ENCODE measurements at places on chromosomes 3 and 15. TPM values are rescaled to one million over a fixed set of nuclear protein-coding genes. Genes with fewer than 3 reads are reported as not detected.

- H3K4me3 ChIP-seq: no peak overlapping the region
- H3K27ac ChIP-seq: no peak overlapping the region
- no peaks in the 10 kb centered on the region for H3K36me3 ChIP-seq
These were observed 103.4 kb downstream of the GSK3B start for GRCh38 chr3:119990888-119991287.

GRCh38 chr15:87142096-87142495 is 1062.4 kb downstream of the AGBL1 start:
- no peak overlapping the region for H3K27ac ChIP-seq
- no peak for DNase-seq
- H3K27me3 ChIP-seq: no peaks in the 10 kb centered on the region

GRCh38 chr15:61380270-61380669 is 151.2 kb upstream of the RORA start:
- no peaks in the 10 kb centered on the region for H3K4me1 ChIP-seq
- no peaks in the 10 kb centered on the region for H3K36me3 ChIP-seq
- H3K27ac ChIP-seq: no peak overlapping the region
- H3K27me3 ChIP-seq: no peaks in the 10 kb centered on the region
- DNase-seq: no peak

The SEMA5B gene
- 0.36 TPM for total RNA-seq

The GOLGA8T gene
- total RNA-seq: not detected

The TUSC7 gene
- total RNA-seq: not detected

- H3K27me3 ChIP-seq: no peaks in the 10 kb centered on the region
- no peaks in the 10 kb centered on the region for H3K4me1 ChIP-seq
- DNase-seq: peak; percentile 12
- peaks cover 7% of the 10 kb centered on the region for H3K36me3 ChIP-seq
- no peak overlapping the region for H3K4me3 ChIP-seq
These were observed 17.6 kb downstream of the TATDN2 start for GRCh38 chr3:10265833-10266232.

DNA sequence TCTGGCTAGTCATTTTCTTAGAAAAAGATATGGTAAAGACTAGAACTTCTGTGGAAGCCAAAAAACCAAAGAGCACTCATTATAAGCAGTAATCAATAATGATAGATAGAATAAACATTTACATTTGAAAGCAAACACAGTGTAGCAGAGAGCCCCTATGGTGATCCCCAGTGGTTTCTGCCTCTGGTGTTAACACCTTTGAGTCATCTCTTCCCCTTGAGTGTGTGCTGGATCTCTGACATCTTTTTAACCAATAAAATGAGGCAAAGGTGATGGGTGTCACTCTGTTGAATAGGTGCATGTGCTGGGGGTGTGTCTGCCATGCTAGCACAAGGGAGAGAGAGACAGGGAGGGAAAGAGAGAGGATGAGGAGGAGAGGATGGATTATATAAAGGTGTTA is 121.6 kb downstream of the TFG start:
- DNase-seq: no peak
- no peak overlapping the region for H3K4me3 ChIP-seq
- no peaks in the 10 kb centered on the region for H3K36me3 ChIP-seq
- H3K27me3 ChIP-seq: no peaks in the 10 kb centered on the region

GRCh38 chr15:80424381-80424780 is 20.2 kb downstream of the ARNT2 start:
- no peaks in the 10 kb centered on the region for H3K36me3 ChIP-seq
- no peaks in the 10 kb centered on the region for H3K27me3 ChIP-seq
- H3K27ac ChIP-seq: no peak overlapping the region
- H3K4me3 ChIP-seq: no peak overlapping the region
- DNase-seq: no peak

DNA sequence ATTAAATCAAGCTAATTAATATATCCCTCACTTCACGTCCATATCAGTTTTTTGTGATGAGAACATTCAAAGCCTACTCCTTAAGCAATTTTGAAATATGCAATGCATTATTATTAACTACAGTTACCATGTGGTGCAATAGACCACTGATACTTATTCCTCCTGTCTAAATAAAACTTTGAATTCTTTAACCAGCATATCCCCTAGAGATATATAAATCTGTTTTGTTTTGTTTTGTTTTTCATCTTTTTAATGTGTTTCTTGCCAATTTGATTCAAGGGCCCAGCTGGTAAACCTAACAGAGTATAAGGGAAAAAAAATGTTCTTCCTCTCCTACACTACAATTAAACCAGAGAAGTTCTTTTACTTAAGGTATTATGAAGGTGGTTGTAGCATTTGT is 524.2 kb downstream of the NAALADL2 start:
- DNase-seq: no peak
- H3K27me3 ChIP-seq: no peaks in the 10 kb centered on the region
- no peak overlapping the region for H3K27ac ChIP-seq
- no peak overlapping the region for H3K4me3 ChIP-seq
- no peaks in the 10 kb centered on the region for H3K4me1 ChIP-seq

The SAMMSON gene
- total RNA-seq: not detected

GRCh38 chr15:59543721-59544547 is 67.6 kb upstream of the GCNT3 start:
- H3K4me3 ChIP-seq: no peak overlapping the region
- H3K36me3 ChIP-seq: no peaks in the 10 kb centered on the region
- H3K27me3 ChIP-seq: no peaks in the 10 kb centered on the region
- no peak overlapping the region for H3K27ac ChIP-seq
- no peaks in the 10 kb centered on the region for H3K4me1 ChIP-seq

DNA sequence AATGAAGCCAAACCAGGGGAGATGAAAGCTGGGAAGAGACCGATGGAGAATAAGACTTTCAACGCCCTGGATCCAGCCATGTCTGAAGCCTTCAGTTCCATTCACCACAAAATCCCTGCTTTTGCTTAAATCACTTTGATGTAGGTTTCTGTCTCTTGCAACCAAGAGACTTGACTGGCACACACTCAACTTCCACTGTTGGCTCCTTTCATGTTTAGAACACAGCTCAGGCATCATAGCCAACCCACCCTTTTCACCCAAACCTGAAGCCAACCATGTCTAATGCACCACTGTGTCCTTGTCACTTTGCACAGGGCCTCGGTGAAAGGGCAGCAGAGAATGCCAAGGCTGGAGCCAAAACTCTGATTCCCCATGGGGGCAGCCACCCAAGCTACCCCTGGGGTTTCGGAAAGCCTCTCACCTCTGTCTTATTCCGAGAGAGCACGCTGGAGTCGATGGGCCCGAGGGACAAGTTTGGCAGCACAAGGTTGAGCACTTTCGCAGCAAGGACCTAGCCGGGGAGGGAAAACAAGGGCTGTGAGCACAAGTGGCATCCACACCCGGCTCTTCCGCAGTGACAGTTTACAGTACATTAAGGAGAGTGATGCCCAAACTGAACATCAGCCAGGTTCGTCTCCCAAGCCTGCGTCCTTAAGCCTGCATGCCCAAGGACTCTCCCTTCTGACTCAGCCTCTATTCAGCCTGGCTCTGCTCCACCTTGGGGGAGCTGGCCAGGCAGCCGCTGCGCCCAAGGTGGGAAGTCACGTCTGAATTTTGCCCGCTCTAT is 37.6 kb downstream of the ABTB1 start:
- H3K4me3 ChIP-seq: no peak overlapping the region
- peaks cover 35% of the 10 kb centered on the region for H3K4me1 ChIP-seq
- H3K27me3 ChIP-seq: no peaks in the 10 kb centered on the region
- H3K27ac ChIP-seq: peak overlapping the region; percentile 85

The CRBN gene
- total RNA-seq: 271 TPM

The DZIP1L gene
- total RNA-seq: 25.0 TPM

DNA sequence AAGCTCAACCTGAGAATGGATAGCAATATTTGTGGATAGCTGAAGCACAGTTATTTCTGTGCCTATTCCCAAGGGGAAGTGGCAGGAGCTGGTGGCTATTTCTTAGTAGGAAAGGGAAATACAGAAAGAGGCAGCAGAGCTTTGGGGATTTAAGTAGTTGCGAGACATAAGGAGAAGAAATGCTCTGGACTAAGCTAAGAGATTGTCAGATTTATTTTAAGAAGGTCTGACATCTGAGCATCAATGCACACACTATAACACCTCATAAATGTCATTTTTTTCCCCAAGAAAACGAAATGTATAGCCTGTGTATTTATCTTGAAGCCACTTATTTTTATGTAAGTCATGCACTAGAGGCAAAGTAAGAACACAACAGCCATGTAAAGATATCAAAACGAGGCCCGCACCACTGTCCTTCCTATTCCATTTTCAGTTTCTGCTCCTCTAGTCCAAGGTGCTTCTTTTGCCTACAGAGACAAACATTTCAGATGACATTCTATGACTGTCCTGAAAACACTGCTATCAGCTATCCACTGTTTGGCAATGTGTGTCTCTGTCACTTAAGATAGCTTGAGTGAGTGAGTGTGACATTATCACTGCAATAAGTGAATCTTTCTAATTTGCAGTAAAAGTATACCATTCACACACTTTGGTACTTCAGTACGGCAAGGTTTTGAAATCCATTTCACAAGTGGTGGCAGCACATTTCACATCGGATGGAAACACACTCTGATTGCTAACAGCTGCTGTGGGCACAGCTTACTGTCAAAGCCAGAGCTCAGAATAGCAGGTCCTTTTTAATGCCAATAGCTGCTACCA is 62.7 kb upstream of the ICE2 start:
- H3K36me3 ChIP-seq: no peaks in the 10 kb centered on the region
- no peak overlapping the region for H3K4me3 ChIP-seq
- H3K4me1 ChIP-seq: no peaks in the 10 kb centered on the region
- H3K27ac ChIP-seq: no peak overlapping the region
- no peak for DNase-seq

DNA sequence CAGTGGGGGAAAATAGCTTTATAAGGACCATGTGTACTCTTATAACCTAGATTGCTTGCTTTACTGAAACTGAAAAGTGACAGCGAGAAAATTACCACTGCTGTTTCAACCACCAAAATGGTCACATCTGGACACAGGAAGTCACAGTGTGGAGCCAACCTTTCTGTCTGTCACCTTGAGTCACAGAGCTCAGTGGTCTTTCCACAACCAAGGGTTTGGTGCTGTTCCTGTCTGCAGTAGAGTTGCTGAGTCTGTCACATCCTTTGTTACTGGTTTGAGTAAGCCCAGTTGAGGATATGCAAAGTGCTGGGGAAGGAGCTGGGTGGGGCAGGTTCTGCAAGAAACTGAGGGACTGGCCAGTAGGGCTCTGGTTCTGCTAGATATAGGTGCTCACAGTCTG is 139.1 kb upstream of the EIF1B start:
- no peaks in the 10 kb centered on the region for H3K4me1 ChIP-seq
- no peaks in the 10 kb centered on the region for H3K36me3 ChIP-seq
- no peaks in the 10 kb centered on the region for H3K27me3 ChIP-seq
- no peak overlapping the region for H3K27ac ChIP-seq
- no peak overlapping the region for H3K4me3 ChIP-seq

- no peak overlapping the region for H3K4me3 ChIP-seq
- DNase-seq: no peak
- no peak overlapping the region for H3K27ac ChIP-seq
- H3K4me1 ChIP-seq: no peaks in the 10 kb centered on the region
- H3K36me3 ChIP-seq: no peaks in the 10 kb centered on the region
These were observed 45.6 kb upstream of the ST3GAL6 start for GRCh38 chr3:98717584-98717983.

All from sigmoid colon (tissue), 7 donors.